ENCODE measurements at places on chromosomes 1 and 21. TPM values are rescaled to one million over a fixed set of nuclear protein-coding genes. Genes with fewer than 3 reads are reported as not detected.

DPYD gene
- 23.9 TPM for polyA plus RNA-seq

CCDC17 gene
- 1.4 TPM for polyA plus RNA-seq

C4BPA gene
- polyA plus RNA-seq: 1.8 TPM

S100A10 gene
- 175 TPM for polyA plus RNA-seq
